ENCODE measurements at places on chromosomes 2 and 18. TPM values are rescaled to one million over a fixed set of nuclear protein-coding genes. Genes with fewer than 3 reads are reported as not detected.

Gene REG3G
- not detected for total RNA-seq

- DNase-seq = no peak
These were observed 268.8 kb downstream of the IKZF2 start for GRCh38 chr2:212882626-212883025.

- DNase-seq = no peak
These were observed 359.9 kb downstream of the ARHGAP15 start for GRCh38 chr2:143489145-143489544.

Gene TEX44
- total RNA-seq = not detected

DNA sequence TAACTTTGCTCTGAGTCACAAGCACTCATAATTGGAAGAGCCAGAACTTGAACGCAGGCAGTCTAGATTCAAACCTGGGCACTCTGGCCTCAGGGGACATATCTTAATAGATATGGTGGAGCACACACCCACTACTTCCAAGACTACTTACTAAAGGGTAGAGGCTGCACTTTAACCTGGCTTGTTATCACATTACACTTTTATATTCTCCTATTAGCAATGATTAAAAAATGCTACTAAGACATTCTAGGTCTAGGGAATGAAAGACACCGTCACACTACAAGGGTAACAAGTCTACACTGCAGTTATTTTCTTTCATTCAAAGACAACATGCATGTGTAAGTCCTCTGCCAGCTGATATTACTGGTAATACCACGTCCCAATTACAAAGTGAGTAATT is 258.8 kb downstream of the ZNF521 start:
- DNase-seq = no peak

DNA sequence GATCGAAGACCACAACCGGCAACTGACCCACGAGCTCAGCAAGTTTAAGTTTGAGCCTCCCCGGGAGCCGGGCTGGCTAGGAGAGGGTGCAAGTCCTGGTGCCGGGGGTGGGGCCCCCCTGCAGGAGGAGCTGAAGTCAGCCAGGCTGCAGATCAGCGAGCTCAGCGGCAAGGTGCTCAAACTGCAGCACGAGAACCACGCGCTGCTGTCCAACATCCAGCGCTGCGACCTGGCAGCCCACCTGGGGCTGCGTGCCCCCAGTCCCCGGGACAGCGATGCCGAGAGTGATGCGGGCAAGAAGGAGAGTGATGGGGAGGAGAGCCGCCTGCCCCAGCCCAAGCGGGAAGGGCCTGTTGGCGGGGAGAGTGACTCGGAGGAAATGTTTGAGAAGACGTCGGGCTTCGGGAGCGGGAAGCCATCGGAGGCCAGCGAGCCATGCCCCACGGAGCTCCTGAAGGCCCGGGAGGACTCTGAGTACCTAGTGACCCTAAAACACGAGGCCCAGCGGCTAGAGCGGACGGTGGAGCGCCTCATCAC is 78.7 kb downstream of the MTCL1 start:
- DNase-seq = no peak

Gene PAX8
- total RNA-seq = not detected

Gene LIMS2
- 51.0 TPM for total RNA-seq

DNA sequence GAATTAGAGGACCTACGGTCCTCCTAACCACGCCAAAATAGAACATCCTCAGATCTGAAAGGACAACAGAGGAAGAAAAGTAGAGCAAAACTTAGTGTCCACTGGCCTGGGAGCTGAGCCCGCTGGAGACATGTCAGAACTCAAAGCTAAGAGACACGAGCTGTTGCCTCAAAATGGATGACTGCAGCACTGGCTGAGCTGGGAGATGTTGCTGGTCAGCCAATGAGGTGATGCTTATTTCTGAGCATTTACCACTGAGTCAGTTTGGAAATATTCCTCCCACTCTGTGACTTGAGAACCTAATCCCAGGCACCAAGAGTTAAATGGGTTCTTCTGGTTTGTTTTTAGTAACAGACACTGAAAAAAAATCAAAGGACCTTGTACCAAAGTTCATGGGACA is 32.6 kb downstream of the FBXO15 start:
- no peak for DNase-seq

- no peak for DNase-seq
These were observed 94.7 kb upstream of the CDKL4 start for GRCh38 chr2:39338502-39338901.

GRCh38 chr18:59123588-59124369 is 15.9 kb upstream of the SEC11C start:
- DNase-seq = no peak

- DNase-seq = no peak
These were observed 60.9 kb upstream of the FZD7 start for GRCh38 chr2:201972621-201973255.

GRCh38 chr2:228039752-228040534 is 141.5 kb downstream of the SPHKAP start:
- no peak for DNase-seq

GRCh38 chr2:2271469-2271941 is 59.6 kb downstream of the MYT1L start:
- DNase-seq = peak; percentile 38

GRCh38 chr2:137644731-137645130 is 319.5 kb upstream of the HNMT start:
- DNase-seq = no peak

- no peak for DNase-seq
These were observed 68.2 kb upstream of the SLC35G4 start for GRCh38 chr18:11541179-11541578.

- no peak for DNase-seq
These were observed 12.2 kb downstream of the CREB1 start for GRCh38 chr2:207541933-207542332.

Gene ASAP2
- 91.0 TPM for total RNA-seq

Gene LONRF2
- 0.26 TPM for total RNA-seq

DNA sequence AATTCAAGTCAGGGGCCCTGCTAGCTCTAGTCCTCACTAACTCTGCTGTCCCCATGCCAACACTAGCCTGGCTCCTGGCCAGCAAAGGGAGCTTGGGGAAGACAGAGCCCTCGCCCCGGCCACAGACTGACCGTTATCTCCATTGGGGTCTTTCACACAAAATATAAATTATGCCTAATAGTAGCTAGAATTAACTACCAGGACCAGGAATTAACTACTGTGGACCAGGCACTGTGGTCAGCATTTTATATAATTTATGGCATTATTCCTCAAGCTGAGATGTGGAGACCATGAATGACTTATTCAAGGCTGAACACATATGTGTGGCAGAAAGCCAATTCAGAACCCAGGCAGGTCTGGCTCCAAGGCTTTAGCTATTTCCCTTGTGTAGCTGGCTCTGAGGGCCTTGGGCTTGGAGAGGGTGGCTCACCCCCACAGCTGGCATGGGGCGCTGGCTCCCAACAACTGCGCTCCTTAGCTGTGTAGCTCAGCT is 49.2 kb downstream of the CELF4 start:
- no peak for DNase-seq

- DNase-seq = no peak
These were observed 30.4 kb downstream of the RBMS1 start for GRCh38 chr2:160463245-160463644.

DNA sequence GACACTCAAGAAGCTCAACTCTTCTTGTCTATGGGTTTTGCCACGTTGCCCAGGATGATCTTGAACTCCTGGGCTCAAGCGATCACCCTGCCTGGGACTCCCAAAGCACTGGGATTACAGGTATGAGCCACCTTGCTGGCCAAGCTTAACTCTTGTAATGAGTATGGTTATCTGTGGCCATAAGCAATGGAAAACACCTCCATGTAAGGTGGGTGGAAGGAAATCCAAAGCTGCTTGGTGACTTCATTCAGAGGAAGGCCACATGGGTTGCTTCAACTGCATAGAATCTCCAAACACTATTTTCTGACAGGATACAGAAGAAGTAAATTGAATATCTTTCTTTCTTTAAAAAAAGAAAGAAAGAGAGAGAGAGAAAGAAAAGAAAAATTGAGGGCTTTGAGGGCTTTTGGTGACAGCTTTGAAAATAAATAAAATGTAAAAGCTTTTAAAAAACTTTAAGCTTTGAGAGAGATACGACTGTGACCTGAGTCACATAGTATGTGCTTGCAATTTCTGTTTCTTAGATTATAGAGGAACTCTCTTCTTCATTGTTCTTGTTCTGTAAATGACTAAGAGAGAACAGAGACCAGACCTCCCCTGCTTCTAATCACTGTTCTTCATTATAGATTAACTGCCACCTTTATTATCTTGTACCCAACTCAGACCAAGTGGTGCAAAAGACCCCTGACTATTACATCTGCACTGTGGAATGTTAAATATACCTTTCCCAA is 123.1 kb upstream of the NDUFV2 start:
- no peak for DNase-seq

Gene HYCC2
- 18.9 TPM for total RNA-seq

Measured in osteocyte (in vitro differentiated cells).